Cortex of kidney (tissue), 1 donor: ENCODE measurements at places on chromosomes 2 and 18.

DNA sequence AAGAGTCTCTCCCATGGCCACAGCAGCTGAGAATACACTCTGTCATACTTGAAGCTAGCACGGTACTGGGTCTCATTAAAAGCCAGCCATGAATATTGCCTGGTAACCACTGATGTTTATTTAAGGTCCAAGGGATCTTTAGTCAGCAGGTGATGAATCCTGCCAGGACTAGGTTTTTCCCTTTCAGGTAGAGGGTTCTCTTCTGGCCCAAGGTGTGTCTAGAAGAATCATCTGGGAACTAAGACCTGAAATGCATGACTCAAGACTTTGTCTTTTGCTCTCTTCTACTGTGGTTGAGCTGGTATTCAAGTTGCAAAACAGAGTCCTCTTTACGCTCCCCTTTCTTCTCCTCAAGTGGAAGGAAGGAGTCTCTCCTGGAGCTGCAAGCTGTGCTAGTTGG is 400.5 kb upstream of the FSIP2 start:
- DNase-seq, result no peak

DNA sequence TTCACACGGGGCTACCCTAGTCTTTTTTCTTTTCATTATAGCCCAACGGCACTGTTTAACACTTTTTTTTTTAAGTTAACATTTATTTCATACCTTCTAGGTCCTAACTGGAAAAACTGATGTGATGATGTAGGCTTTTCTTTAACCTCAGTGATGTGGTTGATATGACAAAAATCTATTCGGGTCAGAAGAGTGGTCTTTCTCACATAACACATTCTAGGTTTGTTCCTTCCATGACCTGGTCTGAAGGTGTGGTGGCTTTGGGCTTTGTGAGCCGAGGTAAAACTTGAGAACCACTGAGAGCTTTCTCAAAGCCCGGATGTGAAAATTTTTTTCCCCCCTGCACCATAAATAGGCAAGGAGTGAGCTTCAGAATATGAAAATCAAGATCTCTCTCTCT is 44.2 kb downstream of the GPD2 start:
- DNase-seq, result no peak

DNA sequence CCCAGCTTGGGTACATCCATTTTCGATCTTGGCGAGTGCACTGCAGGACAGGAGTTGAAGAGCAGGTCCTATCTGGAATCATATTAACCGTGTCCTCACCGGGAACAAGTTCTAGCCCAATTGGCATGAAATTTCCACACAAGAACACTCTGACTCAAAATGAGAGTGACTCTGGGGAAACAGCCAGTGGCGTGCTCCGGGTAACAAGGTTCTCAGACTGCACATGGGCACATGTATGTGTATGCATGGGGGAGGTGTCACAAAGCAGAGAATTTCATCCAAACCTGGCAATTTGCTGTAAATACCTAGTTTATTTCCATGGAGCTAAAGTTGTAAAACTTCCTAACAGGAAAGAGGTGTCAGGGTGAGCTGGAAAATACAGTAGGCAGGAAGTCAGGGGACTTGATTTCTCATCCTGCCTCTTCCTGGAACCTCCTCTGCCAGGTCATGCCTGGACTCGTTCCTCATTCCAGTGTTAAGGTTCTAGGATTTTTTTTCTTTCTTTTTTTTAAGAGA is 1.7 kb downstream of the TUBB6 start:
- DNase-seq, result no peak

- DNase-seq, result no peak
Observed at GRCh38 chr18:48922801-48923730, 27.7 kb downstream of the SMAD7 start.

GRCh38 chr2:77469106-77469505 is 53.1 kb downstream of the LRRTM4 start:
- DNase-seq, result no peak

GRCh38 chr2:25586726-25587144 is 86.6 kb downstream of the DTNB start:
- no peak for DNase-seq

- no peak for DNase-seq
Observed at GRCh38 chr2:200399046-200399445, 92.6 kb downstream of the SPATS2L start.

DNA sequence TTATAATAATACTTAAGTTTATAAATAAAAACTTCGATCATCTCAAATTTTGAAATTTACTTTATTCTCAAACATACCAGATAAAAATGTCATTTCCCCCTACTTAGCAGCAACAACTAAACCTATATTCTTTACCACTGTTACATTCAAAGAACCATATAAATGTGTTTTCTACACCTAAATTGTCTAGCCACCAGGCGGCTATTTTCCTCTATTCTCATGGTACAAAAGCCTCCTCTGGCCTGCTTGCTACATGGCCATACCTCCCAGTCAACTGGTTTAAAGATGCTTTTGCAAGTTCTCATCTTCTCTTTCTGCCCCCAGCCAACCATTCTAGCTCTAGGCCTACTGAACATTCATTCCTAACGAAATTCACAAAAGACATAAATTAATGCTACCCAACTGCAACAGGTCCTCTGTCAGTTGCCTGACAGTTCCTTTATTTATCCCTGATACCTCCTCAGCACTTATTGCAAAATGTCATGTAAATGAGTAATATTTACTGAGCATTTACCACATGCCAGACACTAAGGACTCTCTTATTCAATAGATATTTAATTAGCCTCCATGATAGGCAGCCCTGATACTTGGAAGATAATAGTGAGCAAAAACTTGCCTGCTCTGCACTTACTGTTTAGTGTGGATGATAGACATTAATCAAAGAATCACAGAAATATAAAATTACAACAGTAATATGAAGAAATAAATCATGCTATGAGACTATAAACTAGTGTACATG is 5.0 kb downstream of the C1D start:
- no peak for DNase-seq

DNA sequence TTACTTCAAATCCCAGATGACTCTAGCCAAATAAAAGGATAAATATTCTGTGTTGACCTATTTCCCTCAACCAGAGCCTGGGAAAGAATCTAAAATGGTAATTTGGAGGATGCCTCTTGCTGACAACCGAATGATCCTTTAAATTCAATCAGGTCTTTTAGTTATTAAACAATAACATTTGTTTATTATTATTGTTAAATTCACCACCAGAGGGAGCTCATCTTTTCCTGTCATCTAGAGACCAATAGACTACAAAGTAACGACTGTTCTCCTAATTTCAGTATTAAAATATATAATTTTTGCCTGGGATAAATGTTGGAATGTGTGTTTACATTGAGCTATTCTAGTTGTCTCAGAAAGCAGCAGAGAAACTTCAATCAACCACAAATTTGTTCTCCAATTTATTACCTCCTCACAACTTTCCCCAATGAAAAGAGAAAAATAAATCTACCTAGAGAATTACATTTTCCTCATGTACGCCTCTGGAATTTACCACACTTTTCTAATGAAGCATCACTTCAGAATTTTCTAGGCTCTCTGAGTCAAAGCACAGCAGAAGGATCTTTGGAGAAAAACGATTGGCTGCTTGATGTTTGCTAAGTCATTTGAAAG is 142.7 kb downstream of the SCG2 start:
- no peak for DNase-seq

- DNase-seq, result no peak
Observed at GRCh38 chr18:23867006-23867405, 147.5 kb upstream of the TTC39C start.

GRCh38 chr2:164792316-164793170 is 49.1 kb downstream of the COBLL1 start:
- no peak for DNase-seq

- no peak for DNase-seq
Observed at GRCh38 chr2:8436585-8436984, 245.3 kb upstream of the ID2 start.

DNA sequence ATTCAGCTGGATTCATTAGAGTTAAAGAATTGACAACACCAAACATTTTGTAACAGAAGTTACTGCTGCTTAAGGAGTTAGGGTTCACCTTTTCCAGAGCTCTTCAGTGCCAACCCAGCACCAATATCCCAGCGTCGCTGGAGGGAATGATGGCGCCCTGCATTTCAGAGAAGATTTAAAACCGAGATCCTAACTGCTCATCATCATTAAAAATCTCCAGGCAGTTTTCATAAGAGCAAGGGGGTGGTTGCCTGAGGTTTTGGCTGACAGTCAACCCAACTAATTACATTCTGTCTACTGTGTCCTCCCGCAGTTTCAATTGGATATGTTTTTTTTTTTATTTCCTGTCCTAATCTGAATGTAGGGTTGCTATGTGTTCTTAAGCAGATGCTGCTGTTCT is 509.6 kb upstream of the TCF4 start:
- DNase-seq, result no peak

GRCh38 chr2:150487537-150488429 is at the start of gene RND3:
TSS of gene RND3 (minus strand) at chr2:150487667. CDS start at chr2:150487417, 250 bp downstream.
- DNase-seq, result no peak

- no peak for DNase-seq
Observed at GRCh38 chr2:97713296-97714083, at the start of gene ZAP70. TSS of gene ZAP70 (plus strand) at chr2:97713576. CDS start at chr2:97724037, 10,461 bp downstream.

DNA sequence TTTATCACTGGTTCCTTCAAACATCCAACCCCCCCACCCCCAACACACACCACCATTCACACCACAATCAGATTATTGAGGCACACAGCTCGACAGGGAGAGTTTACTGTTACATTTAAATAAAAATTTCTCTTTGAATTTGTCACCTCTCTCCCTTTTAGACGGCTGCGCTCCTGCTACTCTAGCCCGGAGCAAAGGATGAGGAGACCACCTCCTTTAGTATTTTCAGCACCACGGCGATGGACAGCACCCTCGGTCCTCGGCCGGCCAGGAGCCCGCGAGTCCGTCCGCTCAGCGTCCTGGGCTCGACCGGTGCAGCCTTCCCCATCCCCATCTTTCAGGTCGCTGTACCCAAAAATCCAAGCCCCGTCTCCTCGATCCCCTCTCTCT is 892 bp downstream of the CELF4 start:
- DNase-seq, result no peak
